ENCODE measurements at places on chromosomes 1 and 21.

DNA sequence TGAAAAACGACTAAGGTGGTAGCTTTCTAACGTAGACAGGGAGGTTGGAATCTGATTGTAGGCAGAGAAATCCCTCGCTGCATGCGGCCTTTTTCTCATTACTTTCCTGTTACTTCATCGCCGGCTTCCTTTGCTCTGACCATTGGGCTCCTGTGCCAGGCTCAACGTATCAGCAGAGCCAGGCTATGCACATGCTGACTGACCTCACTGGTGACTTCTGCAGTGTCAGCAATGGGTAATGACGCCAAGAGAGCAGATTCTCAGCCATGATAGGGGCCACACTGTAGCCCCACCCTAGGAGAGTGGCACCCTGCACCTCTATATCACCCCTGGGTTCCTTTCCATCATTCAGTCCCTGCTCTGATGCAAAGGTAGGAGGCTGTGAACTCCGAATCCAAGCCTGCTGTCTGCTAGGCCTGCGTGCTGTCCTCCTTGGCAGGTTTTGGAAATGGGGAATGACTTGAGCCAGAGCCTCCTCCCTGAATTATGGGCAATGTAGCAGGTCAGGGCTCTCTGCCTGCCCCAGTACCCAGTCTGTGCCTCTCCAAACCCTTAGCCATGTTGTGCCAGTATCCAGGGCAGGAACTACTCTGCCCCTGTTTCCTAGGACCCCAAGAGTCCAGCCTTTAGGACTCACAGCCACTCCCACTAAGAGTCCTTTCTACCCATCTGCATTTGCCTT is 11.4 kb downstream of the PPFIA4 start:
- DNase-seq: no peak

GRCh38 chr1:39508857-39509305 is 17.4 kb downstream of the BMP8A start:
- DNase-seq: peak; percentile 45

GRCh38 chr1:181801617-181802016 is 259.9 kb downstream of the ZNF648 start:
- DNase-seq: no peak

DNA sequence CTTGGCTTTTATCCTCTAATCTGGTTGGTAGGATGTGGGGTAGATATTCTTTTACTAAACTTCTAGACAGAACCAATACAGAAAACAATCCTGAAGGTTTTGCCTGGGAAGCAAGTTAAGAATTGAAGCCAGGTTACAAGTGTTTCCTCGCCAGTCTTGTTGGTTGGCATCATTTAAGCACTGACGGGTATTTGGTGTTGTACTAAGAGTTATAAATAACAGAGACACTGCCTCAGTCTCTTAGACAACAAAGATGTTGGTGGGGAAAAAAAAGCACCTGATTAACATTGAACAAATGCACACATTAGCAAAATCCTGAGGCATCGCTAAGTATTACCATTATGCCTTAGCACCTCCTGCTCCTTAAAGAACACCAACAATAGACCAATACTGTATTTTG is 272.2 kb downstream of the BRINP2 start:
- no peak for DNase-seq

GRCh38 chr1:116916533-116917445 is 7.1 kb downstream of the PTGFRN start:
- DNase-seq: no peak

DNA sequence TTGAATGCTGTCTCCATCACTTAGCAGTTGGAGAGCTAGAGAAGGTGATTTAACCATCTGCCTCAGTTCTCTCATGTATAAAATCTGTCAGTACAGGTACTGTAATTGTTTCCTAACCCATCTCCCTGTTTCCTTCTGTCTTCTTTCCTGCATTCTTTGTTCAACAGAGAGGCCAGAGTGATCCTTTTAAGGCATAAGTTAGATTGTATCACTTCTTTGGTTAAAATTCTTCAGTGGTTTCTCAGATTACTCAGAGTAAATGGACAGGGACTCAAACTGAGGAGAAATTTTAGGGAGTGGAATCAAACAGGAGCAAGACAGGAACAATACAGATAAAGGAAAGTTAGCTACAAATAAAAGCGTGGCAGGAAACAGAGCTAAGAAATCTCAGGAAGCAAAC is 45.2 kb upstream of the SSX2IP start:
- peak; percentile 62 for DNase-seq

GRCh38 chr21:44710756-44711326 is 531 bp downstream of the TSPEAR start:
- no peak for DNase-seq

DNA sequence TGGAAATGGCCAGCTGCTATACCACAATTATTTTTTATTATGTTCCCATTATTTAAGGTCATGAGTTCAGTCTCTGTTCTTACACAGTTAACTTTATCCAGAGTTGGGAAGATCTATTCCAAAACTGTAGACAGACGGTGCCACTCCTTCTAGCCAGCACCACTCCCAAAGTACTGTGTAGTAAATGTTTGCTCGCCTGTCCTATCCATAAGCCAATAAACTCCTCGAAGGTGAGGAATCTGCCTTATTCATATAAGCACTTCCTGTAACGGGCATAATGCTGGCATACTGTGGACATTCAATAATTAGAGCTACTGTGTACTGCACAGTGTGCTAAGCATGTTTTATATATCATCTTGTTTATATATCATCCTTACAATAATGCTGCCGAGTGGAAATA is 26.1 kb upstream of the STMN1 start:
- DNase-seq: no peak

DNA sequence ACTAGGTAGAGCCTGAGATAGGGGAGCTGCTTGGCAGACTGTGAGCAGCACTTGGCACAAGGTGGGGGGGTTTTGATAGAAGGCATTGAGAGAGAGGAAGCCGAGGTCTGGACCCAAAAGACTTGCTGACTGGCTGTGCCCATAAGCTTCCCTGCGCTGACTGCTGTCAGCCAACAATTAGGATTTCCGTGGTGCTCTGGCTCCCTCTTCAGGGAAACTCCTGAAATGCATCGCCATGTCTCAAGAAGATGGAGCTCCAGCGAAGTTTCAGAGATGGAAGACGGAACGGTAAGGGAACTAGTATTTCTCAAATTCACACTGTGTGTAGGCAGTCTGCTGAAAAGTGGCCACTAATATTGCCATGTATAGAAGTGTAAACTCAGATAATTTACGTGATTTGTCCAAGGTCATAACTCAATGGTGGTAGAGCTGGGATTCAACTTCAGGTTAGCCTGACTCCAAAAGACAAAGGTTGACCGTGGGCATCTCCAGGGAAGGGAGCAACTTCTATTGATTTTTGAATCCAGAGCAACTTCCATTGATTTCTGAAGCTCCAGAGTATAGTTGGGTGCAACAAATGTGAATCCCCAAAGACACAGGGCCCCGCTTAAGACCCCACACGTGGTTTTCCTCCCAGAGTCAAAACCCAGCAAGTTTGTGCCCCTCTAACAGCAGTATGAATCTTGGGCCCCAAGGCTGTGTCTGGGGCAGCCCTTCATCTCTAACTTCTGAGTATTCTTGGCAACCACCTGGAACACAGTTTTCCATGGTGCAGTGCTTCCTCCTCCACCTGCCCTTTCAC is 44.5 kb upstream of the CRNN start:
- DNase-seq: peak; percentile 58
